ENCODE measurements at places on chromosomes 13 and 19.

- DNase-seq, result no peak
These were observed 213.1 kb upstream of the SGCG start for GRCh38 chr13:22967669-22968068.

DNA sequence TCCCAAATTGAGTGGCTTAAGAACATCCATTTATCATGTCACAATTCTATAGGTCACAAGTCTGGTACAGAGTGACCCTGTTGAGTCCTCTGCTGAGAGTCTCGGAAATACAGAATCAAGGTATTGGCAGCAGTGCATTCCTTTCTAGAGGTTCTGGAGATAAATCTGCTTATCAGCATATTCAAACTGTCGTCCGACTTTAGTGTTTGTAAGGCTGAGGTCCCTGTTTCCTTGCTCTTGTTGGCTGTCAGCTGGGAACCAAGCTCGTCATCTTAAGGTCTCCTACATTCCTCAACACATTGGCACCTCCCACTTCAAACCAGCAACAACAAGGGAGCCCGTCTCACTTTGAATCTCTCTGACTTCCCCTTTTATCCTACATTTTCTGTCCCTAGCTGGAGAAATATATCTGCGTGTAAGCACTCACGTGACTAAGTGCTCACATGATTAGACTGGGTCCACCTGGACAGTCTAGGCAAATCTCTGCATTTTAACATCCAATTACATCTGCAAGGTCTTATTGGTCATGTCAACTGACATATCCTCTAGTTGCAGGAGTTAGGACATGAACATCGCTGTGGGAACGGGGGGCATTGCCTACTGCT lies 886.8 kb downstream of the PCDH9 start:
- no peak for DNase-seq

DNA sequence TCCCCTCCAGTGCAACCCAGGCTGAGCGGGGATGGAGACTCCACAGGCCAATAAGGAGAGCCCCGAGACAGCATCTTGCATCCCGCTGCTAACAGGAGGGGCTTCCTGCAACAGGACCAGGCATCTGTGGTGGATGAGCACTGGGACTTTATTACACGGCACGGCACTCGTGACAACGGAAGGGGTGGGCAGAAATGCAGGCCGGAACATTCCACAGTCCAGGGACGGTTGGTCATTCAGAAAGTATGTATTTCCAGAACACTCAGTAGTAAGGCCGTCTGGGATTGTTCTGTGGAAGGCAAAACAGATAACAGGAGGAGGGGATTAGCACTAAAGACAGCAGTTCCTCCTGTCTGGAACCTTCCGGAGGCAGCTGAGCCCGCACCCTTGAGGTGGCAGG lies 3.3 kb upstream of the TM6SF2 start:
- no peak for DNase-seq

DNA sequence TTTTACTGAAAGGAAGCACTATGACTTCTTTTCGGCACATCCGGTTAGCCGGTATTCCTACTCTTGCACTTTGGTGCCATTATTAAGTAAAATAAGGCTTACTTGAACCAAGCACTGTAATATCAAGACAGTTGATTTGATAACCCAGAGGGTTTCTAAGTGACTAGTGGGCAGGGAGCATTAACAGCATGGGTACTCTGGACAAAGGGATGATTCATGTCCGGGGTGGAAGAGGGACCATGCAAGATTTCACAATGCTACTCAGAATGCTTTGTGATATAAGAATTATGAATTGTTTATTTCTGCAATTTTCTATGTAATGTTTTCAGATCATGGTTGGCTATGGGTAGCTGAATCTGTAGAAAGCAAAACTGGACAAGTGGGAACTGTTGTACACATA lies 282.1 kb downstream of the TDRD3 start:
- no peak for DNase-seq

DNA sequence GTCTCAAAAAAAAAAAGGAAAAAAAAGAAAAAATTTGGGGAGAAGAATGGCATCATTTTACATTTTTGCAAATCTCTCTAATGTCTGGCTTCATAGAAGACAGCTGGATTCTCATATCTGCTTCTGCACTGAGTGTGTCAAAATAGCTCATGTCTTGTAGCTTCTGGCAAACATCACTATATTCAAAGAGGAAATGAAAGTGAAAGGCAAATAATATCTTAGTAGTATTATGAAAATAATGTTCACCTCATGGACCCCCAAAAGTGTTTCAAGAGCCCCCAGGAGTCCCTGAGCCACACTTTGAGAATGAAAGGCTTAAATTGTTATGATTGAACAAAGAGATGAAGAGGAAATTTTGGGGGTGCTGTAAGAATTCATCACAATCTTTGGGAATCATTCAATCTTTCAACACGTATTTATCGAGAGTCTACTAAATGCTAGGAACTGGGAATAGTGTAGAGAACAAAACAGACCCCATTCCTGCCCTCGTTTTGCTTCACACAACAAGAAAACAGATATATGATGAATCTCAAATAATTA lies 1.2 kb upstream of the SLC6A16 start:
- DNase-seq, result no peak

GRCh38 chr13:112956571-112957294 lies 12.3 kb upstream of the MCF2L start:
- DNase-seq, result no peak

- no peak for DNase-seq
These were observed 23.4 kb upstream of the MBNL2 start for GRCh38 chr13:97198753-97199152.

DNA sequence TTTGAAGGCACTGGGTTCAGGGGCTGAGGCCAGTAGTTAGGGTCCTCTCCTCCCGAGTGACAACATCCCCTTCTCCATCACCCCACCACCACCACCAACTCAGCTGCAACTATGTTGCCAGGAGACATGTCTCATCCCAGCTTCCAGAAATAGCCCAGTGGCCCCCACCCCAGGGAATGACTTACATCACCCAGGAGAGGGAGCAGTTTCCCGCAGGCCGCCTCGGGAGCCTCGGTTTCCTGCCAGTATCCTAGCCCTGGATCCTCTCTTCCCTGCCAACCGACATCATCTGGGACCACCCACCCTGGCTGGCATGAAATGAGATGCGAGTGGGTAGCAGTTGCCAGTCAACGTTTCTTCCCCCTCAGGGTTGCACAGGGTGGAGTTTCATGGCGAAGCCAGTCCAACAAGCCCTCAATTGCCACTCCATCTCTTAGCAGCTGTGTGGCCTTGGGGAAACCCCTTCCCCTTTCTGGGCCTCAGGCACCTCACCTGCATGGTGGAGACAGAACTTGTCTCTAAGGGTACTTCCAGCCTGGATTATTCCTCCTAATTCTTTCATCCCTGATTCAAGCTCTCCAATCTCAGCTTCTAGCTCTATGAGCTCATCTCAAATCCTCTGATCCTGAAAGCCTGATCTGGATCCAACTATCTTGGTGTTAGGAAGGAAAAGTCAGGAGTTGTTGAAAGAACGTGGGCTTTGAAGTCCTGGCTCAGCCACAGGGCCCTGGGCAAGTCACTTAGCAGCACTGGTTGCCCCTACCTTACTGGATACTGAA lies 3.9 kb upstream of the GSK3A start:
- DNase-seq, result no peak

DNA sequence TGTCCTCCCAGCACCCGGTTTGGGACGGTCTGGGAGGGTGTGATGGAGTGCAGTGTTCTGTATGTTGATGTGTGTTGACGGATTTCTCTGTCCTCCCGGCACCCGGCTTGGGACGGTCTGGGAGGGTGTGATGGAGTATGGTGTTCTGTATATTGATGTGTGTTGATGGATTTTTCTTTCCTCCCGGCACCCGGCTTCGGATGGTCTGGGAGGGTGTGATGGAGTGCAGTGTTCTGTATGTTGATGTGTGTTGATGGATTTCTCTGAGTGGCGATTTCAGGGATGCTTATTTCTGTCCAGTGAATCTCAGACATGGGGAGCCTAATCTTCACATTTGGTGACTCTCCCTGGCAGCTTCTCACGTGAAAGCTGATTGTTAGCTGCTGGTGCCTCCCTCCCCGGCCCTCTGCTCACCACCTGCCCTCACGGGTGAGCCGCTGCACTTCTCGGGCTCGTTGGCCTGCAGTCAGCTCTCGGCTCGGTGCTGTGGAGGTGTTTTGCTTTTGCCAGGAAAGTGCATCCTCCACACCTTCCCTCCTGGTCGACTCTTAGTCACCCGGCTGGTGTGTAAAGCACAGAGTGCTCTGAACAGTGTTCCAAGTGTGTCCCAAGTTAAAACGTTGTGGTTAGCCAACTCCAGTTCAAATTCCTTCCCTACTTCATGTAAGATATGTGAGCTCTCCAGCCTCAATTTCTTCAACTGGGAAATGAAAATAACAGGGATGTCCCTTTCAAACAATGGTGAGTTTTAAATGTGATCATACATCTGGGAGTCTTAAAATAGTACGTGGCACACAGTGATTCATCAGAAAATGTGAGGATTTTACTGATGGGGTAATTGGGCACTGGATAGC lies 54.6 kb downstream of the ATP11A start:
- DNase-seq, result peak; percentile 36

DNA sequence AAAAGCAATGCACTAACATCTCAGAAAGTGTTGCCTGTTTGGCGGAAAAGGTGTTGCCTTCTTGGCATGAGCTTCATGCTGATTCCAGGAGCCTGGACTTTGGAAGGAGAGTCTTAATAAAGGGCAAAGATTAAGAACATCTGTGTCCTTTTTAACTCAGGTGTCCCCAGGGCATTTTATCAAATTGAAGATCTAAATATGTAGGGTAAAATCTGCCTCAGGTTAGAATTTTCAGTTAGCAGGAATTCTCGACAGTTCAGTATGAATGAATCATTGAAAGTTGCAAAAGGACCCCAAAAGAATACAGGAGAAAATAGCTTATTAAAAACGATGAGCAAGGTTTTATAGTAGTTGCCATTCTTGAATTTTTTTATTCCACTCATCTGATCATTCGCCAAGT lies 325.2 kb downstream of the SUCLA2 start:
- DNase-seq, result no peak

DNA sequence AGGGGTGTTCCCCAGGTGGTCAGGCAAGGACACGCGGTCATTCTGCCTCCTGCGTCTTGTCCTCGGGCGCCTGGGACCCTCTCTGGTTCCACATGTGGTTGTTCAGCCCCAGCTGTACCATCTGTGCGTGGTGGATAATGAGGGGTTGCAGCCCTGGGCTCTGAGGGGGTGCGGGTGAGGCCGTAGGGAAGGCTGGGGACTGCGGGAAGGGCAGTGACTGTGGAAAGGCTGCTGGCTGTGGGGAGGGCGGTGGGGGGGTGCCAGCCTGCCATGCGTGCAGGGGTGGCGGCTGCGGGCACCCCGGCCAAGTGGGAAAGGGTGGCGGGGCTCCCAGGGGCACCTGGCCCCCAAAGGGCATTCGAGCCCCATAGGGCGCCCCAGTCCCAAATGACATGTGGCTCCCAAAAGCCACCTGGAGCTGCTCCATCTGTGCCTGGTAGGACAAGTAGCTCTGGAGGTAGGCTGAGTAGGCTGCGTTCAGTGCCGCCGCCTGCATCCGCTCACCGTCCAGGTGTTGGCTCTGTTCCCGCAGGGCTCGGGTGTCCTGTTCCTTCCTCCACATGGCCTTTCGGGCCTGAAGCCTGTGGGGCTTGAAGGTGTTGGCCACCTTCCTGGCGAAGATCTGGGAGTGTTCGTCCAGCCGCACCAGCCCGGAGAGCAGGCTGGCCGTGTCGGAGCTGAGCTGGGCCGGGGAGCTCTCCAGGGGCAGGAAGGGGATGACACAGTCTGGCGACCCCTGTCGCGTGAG lies 15.1 kb downstream of the TICAM1 start:
- DNase-seq, result no peak

- DNase-seq, result no peak
These were observed 681 bp upstream of the ZNF606 start for GRCh38 chr19:58003174-58003828.

- peak; percentile 47 for DNase-seq
These were observed at the start of gene PHF11 for GRCh38 chr13:49495783-49496762. PHF11 (plus strand) TSS chr13:49495953; CDS start chr13:49496002, 49 bp downstream.

- DNase-seq, result no peak
These were observed 460.3 kb downstream of the KCTD12 start for GRCh38 chr13:76425935-76426334.

GRCh38 chr19:4620675-4621074 lies 18.6 kb upstream of the TNFAIP8L1 start:
- DNase-seq, result no peak

DNA sequence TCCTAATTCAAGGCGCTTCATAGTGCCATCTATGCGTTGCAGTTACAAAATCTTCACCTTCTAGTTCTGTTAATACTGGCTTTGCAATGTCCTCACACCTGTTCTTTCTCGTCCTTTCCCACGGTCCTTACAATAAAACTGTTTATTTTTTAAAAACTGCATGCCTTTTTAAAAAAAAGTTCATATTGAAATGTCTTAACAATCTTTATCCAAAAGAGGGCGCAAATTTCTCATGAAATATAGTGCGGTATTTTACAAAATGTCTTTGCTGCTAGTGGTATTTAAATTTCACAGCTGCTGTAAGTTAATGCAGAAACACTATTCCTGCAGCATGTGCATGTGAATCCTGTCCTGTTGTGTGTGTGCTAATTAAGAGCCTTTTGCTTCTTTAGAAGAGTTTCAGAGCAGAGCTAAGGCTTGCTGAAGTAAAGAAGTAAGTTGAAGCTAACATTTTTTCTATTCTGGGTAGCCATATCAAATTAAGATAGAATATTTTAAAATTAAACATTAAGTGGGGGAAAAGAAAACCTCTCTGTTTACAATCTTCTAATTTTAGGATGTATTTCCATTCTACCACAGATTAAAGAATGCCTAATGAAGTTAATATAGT lies 15.8 kb upstream of the CLDN10 start:
- peak; percentile 23 for DNase-seq

DNA sequence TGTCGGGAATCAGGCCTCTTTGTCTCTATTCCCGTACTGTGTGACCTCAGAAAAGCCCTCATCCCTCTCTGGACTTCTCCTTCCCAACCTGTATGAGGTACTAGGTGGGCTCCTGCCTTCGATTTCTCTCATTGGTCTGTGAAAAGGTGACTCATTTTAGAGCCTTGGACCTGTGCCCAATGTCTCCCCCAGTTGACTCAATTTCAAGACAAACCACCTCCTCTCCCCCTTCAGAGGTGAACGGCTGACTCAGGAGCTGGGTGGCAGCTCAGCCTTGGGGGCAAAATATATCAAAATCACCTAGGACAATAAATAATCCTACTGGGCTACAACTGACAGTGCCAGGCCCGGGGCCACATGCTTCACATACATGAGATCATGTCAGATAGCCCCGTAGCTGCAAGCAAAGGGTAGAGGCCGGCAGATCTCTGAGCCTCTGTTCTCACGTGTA lies 630 bp downstream of the COQ8B start:
- peak; percentile 99 for DNase-seq

DNA sequence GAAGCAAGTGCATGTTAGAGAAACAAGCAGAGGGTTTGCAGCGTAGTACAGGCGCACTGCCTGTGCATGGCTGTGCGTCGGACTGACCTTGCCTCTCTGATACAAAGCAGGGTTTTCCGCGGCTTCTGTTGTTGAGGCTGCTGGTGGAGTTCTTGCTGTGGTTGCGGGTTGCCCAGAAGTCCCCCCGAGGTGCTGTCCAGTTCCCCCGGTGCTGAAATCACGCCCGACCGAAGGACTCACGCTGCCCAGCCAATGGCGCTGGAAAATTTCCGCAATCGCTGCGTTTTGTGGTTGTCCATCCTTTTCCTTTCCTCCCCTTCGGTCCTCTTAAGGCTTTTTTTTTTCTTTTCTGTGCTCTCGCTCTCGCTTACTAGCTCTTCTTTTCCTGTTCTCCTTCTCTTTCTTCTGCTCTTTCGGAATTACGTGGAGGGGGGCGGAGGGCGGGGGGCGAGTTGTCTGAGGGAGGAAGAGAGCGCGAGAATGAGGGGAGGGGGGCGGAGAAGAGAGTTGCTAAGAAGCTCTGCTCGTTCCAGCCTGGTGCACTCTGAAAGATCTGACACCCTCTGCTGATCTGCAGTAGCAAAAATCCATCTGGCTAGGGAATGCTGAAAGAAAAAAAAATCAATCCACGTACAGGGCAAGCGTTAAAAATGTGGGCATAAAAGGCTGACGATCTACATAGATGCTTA lies at the start of gene SLITRK1:
TSS of gene SLITRK1 (minus strand) at position 558 of the 689 bp plus-strand sequence. CDS start 967 bp downstream, outside the sequence.
- DNase-seq, result peak; percentile 30

All from foreskin keratinocyte (primary cell).